Stimulated activated CD8-positive, alpha-beta memory T cell treated with anti-CD3 and anti-CD28 coated beads, Interleukin-7, amount 100 ng/mL, for 4 hours (primary cell): ENCODE measurements at places on chromosomes 12 and 14.

DNA sequence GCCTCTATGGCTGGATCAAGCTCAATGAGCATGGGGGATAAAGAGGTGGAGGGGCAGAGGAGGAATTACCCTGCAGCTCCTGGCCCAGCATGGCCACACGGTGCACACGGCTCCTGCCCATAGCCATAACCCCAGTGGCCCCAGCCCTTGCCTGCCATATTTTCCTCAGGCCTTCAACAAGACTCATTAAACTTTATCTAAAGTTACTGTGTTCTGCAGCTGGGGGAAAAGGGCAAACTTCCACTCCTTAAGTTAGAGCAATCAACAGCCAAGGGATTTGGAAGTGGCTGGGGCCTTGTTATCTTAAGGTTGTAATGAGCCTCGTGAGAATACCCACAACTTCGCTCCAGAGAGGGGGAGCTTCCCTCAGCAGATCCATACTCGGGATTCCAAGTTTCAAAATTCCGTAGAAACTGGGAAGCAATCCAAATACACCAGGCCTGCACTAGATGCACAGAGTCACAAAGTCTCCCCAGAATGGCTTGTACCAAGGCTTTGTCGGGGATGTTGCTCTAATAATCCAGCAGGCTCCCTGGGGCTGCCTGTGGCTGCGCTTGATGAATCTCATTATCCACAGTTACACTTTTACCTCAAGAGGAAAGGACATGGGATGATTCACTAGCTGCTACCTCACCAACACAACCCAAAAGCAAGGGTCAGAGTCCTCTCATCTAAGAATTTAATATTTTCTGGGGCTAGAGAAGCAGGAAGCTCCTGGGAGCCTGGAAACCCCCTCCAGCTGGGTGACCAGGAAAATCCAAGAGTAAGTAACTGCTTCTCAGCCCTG is 13.0 kb upstream of the OR6J1 start:
- no peak for DNase-seq

GRCh38 chr14:98226411-98226810 is 1045.6 kb downstream of the BCL11B start:
- DNase-seq, result no peak

- peak; percentile 40 for DNase-seq
These were observed 1059.8 kb downstream of the TMEM121 start for GRCh38 chr14:106586098-106586704.

GRCh38 chr14:59632381-59632780 is 55.8 kb upstream of the CCDC175 start:
- no peak for DNase-seq

- DNase-seq, result no peak
These were observed 87.2 kb downstream of the CEP83 start for GRCh38 chr12:94372461-94372860.

DNA sequence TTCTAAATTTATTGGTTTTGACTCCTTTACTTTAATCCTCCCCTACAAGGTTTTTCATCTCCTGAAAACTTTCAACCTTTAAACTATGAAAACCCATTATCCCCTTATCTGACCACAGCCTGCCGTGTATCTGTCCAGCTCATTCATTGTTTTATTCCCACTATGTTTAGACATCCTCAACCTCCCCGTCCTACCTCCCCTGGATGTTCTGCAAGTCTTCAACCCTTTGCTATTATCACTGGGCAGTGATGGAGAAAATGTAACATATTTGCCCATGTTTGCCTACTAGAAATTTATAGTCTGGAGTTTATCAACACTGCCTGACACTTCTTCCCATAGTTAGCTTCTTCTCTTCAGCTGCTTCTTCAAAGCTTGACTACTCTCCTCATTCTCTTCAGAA is 483.4 kb downstream of the PRKD1 start:
- DNase-seq, result no peak

DNA sequence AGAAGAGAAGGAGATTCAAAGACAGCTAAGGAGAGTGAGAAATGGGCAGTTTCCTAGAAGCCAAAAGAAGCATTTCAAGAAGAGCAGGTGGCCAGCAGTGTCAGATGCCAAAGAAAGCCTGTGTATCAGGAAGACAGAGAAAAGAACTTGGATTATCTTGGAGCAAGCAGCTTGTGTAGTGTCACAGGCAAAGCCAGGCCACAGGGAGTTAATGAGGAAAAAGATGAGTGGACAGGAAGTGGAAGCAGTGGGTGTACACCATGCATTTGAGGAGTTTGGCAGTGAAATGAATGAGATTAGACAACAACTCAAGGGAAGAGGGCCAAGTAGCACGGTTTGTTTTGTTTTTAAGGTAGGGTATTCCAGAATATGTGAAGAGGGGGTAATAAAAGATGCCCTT is 5.6 kb upstream of the MYH7 start:
- no peak for DNase-seq

GRCh38 chr12:99111600-99111999 is 466.5 kb downstream of the APAF1 start:
- no peak for DNase-seq

- DNase-seq, result no peak
These were observed 27.5 kb downstream of the ZC2HC1C start for GRCh38 chr14:75096959-75097358.

DNA sequence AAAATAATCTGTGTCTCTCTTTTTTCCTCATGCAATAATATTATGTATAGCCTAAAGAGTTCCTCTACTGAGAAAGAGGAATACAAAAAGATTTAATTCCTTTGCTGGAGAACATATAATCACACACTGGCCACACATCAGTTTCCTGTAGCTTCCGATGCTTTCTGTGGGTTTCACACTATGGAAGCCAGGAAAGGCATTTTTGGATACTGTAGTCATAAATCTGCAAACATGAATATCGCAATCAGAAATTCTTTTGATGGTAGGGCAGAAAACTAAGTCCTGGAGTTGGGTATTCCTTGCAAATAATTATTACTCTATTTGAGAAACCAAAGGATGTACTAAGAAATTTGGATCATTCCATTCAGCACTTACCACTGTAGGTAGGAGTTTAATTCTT is 260.0 kb downstream of the ACSS3 start:
- no peak for DNase-seq

DNA sequence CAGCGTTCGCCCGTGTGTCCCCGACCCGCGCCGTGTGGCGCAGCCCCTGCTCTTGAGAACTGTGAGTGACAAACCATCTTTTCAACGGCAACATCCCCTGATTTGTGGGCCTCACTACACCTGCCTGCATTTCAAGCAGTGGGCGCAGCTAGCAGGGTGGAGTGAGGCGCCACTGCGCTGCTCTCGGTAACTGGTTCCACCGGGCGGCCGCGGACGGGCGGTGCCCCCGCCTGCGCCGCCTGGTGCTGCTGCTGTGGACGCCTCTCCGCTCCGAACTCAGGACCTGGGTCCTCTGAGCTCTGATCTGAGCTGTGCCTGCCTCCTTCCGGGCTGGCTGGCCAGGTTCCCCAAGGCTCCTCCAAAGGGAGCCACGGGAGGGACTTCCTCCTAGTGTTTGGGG is 5.9 kb upstream of the DEGS2 start:
- no peak for DNase-seq

DNA sequence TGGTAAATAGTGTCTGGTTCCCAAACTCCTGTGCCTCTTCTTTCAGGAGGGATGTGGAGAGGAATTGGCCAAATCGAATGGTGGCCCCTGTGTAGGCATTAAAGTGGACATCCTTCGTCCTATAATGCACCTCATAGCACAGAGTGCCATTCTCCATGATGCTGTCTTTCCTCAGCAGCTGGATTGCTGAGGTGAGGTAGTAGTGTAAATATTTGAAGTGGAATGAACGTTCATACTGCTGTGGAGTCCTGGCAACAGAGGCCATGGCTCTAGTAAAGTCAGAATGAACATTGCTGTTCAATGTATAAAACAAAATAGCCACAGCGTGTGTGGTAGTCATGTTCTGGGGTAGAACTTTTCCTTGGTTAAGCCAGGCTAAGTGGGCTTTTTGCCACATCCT is 2.7 kb downstream of the ART4 start:
- DNase-seq, result no peak

- DNase-seq, result no peak
These were observed 23.3 kb downstream of the ZFC3H1 start for GRCh38 chr12:71640316-71640715.

DNA sequence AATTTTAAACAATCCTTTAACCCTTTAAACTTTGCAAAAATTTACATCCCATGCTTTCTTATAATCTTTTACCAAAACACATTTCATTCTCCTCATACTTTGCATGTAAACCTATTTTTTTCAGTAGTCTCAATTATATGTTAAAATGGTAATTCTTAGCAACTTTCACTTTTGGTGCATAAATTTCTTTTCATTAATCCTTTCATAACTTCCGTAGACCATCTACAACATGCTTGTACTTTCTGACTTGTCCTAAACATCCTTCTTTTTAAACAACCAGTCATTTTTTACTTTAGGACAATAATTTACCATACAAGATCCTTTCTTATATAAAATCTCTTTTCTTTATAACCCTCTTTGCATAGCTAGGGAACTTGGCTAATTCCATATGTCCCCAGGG is 19.5 kb downstream of the CCDC91 start:
- DNase-seq, result no peak

GRCh38 chr12:2647186-2647585 is 147.6 kb upstream of the FKBP4 start:
- no peak for DNase-seq

DNA sequence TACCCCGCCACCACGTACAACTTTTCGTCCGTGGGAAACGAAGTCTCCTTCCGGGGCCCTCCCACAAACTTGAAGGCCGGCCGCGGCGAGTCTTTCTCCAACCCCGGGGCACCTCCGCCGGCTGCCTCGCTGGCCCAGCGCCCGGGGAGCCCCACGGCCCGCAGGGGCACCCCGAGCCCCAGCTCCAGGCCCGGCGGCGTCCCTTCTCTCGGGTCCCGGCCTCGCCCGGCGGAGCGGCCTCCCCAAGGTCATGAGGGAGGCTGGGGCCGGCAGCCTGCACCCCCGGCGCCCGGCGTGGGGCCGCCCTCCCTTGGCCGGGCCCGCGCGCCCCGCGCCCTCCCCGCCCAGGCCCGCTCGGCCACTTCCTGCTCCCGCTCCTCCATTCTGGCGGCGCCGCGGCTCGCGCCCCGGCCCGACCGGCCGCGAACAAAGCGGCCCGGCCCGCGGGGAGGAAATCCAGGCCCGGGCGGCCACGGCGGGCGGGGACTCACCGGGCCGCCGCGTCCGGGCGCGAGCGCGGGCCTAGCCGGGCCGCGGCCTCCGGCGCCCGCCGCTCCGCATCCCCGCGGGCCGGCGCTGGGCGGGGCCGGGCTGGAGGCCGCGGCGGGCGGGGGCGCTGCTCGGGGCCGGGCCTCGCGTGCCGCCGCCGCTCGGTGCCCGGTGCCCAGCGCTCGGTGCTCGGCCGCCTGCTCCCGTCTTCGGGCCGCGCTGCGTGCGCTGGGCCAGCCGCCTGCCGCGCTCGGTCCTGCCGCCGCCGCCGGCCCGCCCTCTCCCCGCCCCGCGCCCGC is at the start of gene AKT1:
Gene AKT1, minus strand, starts transcription at position 756 of the 788 bp plus-strand sequence. CDS start 3,105 bp downstream, outside the sequence.
- DNase-seq, result no peak

GRCh38 chr12:41681898-41682297 is 462.8 kb downstream of the GXYLT1 start:
- no peak for DNase-seq

DNA sequence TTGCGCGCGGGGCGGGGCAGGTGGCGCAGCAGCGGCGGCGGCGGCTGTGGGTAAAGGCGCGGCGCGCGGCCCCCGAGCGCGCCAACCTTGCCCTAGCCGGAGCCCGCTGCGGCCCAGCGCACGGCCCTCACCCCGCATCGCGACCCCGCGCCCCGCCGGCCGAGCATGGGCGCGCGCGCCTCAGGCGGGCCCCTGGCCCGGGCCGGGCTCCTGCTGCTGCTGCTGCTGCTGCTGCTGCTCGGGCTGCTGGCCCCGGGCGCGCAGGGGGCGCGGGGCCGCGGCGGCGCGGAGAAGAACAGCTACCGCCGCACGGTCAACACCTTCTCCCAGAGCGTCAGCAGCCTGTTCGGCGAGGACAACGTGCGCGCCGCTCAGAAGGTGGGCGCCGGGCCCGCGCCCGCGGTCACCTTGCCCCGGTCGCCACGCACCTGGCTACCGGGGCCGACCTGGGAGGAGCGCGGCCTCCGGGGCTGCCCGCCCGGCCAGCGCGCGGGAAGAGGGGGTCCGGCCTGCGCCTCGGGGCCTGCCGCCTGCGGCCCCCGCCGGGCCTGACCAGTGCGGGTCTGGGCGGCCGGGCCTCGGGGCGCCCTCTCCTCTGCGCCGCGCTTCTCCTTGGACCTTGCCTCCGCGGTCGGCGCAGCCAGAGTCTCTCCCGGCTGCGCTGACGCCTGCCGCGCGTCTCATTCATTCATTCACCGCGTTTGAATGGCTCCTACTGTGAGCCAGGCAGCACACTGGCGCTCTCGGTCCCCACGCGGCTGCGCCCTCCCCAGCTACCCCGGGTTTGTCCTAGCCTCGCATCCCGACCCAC is at the start of gene BRI3BP:
Gene BRI3BP, plus strand, starts transcription at position 20 of the 811 bp plus-strand sequence. Its CDS starts 146 bp downstream, at position 166.
- peak; percentile 73 for DNase-seq

DNA sequence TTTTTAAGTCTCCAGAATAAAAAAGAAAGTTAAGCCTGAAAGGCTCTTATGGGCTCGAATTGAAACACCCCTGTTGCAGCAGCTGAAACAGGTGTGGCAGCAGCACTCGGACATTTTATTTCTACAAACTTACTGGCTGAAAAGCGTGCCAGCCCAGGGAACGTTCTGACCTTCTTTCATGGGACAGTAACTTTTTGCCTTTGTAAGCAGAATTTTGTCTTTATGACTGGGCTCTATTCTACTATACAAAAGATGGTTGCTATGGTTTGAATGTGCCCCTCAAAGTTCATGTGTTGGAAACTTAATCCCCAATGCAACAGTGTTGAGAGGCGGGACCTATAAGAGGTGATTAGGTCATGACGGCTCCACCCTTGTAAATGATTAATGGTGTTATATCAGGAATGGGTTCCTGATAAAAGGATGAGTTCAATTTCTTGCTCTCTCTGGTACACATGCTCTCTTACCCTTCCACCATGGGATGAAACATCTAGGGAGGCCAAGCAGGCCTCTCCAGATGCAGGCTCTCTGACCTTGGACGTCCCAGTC is 52.7 kb downstream of the PELI2 start:
- no peak for DNase-seq

- no peak for DNase-seq
These were observed 39.7 kb upstream of the VCPKMT start for GRCh38 chr14:50156111-50156510.

- DNase-seq, result no peak
These were observed 55.0 kb downstream of the TMX1 start for GRCh38 chr14:51294951-51295525.

DNA sequence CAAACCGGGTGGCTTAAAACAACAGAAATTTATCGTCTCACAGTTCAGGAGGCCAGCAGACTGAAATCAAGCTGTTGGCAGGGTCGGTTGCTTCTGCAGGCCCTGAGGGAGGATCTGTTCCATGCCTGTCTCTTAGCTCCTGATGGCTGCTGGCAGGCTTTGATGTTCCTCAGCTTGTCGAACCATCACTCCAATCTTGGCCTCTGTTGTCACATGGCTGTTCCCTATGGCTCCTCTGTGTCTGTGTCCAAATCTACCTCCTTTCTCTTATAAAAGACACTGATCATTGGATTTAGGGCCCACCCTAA is 14.0 kb downstream of the NFATC4 start:
- no peak for DNase-seq

DNA sequence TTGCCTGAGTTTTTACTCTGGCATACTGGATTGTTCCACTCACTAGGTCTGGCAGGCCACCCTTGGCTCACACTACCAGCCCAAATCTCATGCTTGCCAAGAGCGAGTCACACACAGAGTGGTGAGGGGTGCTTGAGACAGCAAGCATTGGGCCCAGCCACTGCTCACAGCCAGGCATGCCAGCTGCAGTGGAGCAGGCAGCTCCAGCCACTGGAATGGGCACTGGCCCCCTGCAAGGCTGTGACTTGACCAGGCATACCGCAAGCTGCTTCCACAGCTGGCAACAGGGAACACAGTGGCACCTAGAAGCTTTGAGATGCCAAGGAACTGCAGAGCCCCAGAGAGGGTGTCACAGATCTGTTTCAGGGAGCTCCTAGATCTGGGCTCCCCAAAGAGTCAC is 488.5 kb downstream of the LRFN5 start:
- DNase-seq, result no peak
